ENCODE measurements at places on chromosomes 4 and X. TPM values are rescaled to one million over a fixed set of nuclear protein-coding genes. Genes with fewer than 3 reads are reported as not detected.
A peak's percentile ranks its signal among the peaks of the same experiment; 100 is the strongest.

The GSX2 gene
- not detected for total RNA-seq

- peak; percentile 94 for DNase-seq
- H3K36me3 ChIP-seq = no peaks in the 10 kb centered on the region
- peaks cover 59% of the 10 kb centered on the region for H3K4me1 ChIP-seq
- no peaks in the 10 kb centered on the region for H3K27me3 ChIP-seq
Observed at GRCh38 chr4:143336781-143337599, at the start of gene GAB1. GAB1 (plus strand) TSS chr4:143336876; CDS start chr4:143337189, 313 bp downstream.

The MGST2 gene
- total RNA-seq = 79.7 TPM

The CXCL9 gene
- 5.5 TPM for total RNA-seq

DNA sequence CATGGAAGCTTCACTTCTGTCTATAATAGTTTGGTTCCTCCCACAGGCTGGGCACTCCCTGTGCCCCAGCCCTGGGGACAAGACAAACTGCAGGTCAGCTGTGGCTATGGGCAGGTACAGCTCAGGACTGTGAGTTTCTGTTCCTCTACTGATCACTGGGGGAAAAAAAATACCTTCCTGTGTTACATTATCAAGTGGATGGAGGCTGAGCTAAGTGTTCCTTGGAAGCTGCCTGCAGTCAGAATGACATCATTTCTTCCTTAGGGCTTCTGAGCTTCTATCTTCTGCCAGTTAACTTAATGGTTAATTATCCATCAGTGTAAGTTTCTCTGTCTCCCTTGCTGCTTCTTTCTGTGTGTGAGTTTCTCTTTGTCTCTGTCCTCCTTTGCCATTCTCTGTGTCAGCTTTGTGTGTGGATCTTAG lies 4.6 kb downstream of the RAB33A start:
- peaks cover 3% of the 10 kb centered on the region for H3K4me1 ChIP-seq
- H3K36me3 ChIP-seq = no peaks in the 10 kb centered on the region
- no peaks in the 10 kb centered on the region for H3K27me3 ChIP-seq
- H3K27ac ChIP-seq = no peak overlapping the region

DNA sequence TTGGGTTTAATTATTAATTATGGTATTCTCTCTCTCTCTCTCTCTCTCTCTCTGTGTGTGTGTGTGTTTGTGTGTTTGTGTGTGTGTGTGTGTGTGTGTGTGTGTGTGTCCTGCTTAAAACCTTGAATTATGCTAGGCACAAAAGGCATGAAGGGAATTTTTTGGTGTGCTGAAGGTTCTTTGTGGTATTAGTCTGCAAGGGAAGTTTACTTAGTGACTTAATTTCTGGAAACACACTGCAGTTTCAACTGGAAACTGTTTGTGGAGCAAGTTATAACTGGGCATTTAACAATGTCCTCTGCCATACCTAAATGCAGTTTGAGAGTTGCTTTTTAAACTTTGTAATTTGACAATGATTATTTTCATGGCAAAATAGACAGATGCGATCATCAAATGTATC lies 111.7 kb downstream of the FRMPD4 start:
- no peaks in the 10 kb centered on the region for H3K27me3 ChIP-seq
- H3K4me1 ChIP-seq = no peaks in the 10 kb centered on the region
- no peak for DNase-seq
- H3K4me3 ChIP-seq = no peak overlapping the region
- H3K27ac ChIP-seq = no peak overlapping the region

DNA sequence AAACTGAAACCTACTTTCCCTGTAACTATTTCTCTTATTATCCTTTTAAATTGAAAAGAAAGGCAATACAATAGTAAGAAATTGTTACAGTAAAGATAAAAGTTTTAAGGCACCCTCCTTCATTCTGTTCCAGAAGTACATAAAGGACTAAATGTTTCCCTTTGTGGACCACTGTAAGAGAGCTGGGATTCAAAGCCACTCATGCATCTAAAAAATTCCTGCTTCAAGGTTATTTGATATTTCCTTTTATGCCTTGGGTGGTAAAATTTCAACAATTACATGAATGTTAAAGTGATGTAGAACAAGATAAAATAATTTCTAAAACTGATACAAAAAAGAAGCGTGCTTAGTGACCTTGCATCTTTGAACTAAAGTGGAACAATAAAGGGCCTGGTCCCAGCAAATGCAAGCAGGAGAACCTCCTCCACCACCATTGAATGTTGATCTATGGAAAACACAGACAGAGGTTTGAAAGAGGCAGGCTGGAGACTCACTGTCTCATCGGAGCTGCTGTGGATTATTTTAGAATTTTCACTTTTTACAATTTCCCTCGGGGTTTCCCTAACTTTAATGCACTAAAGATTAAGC lies 42.3 kb upstream of the PRSS12 start:
- H3K27ac ChIP-seq = no peak overlapping the region
- H3K4me1 ChIP-seq = no peaks in the 10 kb centered on the region
- DNase-seq = no peak

DNA sequence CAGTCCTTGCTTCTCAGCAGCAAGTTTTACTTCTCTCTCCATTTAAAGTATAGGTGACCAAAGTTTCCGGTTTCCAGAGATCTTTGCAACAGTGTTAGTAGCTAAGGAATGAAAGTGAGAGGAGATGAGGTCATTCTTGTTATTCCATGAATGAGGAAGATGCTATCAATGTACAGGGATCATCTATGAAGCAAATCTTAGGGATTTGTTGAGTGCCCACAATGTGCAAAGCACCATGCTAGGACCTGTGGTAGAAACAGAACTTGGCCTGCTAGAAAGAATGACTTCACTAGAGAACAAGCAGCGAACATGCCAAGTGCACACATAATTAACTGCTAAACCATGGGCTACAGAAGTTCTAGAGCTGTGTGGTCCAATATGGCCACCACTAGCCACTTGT lies 112.5 kb downstream of the MID1 start:
- H3K4me3 ChIP-seq = no peak overlapping the region
- no peaks in the 10 kb centered on the region for H3K27me3 ChIP-seq
- no peak for DNase-seq
- no peaks in the 10 kb centered on the region for H3K36me3 ChIP-seq
- no peaks in the 10 kb centered on the region for H3K4me1 ChIP-seq

DNA sequence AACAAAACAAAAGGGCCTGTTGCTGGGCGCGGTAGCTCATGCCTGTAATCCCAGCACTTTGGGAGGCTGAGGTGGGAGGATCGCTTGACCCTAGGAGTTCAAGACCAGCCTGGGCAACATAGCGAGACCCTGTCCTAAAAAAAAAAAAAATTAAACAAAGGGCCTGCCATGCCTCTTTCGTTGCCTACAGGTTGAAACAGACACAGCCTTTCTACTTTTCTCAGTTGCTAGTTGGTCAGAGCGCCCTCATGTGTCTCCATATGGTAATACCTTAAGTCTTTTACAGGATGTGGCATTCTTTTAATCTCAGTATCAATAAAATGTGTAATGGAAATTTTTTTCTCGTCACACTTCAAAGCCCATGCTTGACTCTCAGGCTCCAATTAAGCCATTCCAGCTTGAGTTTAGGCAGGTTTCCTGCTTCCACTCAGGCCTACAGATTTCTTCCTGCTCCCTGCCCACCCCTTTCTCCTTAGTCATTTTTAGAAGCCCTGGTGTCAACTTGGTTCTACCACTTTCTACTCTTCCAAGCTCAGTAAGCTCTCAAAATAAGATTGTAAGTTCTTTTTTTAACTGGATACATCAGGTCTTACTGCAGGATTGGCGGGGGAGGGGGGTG lies 4.6 kb upstream of the SOWAHD start:
- DNase-seq = peak; percentile 32
- H3K4me3 ChIP-seq = no peak overlapping the region
- H3K27me3 ChIP-seq = no peaks in the 10 kb centered on the region
- H3K36me3 ChIP-seq = no peaks in the 10 kb centered on the region
- peaks cover 45% of the 10 kb centered on the region for H3K4me1 ChIP-seq

Data from spleen (tissue), 13 donors.